ENCODE measurements at places on chromosomes 12 and 14.

- DNase-seq: no peak
Measured at GRCh38 chr14:95816539-95816938, 60.1 kb upstream of the TUNAR start.

DNA sequence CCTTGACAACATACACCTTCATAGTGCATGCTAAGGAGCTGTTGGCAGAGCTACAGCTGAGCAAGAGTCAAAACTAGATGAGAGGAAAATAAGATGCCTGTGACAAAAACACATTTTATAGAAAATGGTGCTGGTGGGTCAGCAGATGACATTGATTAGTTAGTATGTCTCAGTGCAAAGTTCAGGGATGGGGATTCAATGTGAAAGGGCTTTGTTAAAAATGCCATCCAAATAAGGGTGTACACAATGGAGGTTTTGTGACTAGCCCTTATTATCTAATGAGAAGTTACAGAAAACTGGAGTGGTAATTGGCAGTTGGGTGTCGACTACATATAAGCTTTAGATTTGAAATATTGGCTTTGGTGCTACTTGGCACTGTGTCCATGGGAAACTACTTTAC, 169.0 kb downstream of the MON2 start:
- no peak for DNase-seq

DNA sequence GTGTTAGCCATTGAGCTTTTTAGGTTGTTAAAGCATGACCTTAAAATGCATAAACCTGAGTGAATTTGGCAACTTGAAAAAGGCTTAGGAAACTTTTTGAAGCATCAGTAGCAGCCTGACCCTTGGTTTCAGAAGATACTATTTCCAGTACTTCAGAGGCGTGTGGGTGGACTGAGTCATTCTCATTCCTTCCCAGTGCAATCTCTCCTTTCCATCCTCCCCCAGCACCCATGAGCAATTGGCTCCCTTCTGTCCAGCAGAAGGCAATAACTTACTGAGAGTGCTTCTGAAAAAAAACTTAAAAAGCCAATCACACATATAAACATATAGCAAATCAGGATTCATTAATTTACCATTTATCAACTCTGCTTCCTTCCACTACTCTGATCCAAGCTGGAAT, 299.3 kb upstream of the STXBP6 start:
- DNase-seq: no peak

DNA sequence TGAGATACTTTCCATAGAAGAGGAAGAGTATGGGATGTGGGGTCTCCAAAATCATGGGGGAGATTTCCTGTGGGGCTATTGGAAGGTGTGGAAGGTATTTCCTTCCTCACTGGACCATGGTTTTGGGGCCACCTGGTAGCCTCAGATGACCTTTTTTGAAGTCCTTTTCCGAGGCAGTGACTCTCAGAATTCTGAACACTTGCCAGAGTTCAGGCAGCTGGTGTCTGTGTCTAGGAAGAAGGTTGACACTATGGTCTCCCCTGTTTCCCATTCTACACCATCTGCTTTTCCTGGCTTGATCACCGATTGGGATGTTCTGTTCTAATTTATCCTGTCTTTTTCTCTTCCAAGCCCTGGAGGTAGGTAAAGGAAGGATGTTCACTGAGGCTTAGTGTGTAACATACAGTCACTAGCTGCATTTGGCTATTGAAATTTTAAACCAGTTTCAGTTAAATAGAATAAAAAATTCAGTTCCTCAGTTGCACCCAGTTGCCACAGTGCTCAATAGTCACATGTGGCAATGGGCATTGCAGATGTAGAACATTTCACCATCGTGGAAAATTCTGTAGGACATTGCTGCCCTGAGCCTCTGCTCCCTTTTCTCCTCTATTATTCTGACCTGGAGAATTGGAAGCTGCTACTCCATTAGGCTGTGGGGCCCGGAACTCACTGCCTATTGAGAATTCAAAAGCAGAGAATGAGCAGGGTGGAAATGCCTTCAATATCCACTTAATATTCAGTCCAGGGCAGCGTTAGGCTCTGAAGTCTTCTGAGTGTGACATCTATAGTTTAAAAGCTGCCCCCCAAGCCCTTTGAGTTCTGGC, 11.0 kb upstream of the PLEKHG3 start:
- DNase-seq: no peak

- DNase-seq: no peak
Measured at GRCh38 chr12:1885082-1885596, 33.3 kb downstream of the CACNA2D4 start.

DNA sequence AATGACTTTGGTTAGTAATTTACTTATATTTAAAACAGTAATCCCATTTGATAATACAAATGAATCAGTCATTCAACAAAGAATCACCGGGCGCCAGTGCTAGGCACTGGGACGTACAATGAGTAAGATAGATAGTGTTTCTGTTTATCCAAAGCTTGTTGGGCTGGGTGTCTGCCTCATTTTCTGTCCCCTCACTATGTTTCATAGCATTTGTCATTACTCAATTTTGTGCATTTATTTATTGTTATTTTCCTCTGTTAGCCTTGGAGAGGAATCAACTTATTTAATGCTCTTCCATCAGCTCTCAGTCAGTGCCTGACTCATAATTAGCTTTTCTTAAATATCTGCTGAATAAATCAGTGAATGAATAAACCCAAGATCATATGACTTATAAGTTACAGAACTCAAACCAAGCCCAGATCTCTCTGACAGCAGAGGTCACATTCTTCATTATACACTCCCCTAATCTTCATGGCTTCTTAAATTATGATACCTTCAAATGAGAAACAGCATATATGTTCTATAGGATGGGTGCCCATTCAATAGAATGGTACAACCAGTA, 86.2 kb downstream of the TSPAN8 start:
- no peak for DNase-seq

GRCh38 chr12:47903927-47904712, 674 bp downstream of the VDR start:
- no peak for DNase-seq

- no peak for DNase-seq
Measured at GRCh38 chr14:67926821-67927220, 107.2 kb downstream of the RAD51B start.

GRCh38 chr14:94307410-94307992, 14.4 kb upstream of the SERPINA10 start:
- DNase-seq: no peak

- no peak for DNase-seq
Measured at GRCh38 chr14:68762953-68763764, 29.7 kb downstream of the ZFP36L1 start.

DNA sequence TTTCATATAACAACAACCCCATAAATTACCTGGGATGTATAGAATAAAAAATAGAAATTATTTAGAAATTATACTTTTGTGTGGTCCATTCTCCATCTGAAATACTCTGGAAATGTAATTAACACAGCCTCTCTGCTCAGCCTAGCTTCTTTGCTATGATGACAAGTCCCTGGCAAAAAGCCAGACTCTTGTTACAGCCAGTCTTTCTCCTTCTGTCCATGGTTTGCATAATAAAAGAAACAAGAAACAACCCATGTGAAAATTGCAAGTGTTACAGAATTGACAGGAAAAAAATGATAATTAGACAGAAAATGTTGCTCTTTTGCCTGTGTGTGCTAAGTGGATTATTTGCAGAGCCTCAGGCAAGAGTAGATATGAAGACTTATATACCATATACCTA, 61.3 kb downstream of the C12orf50 start:
- no peak for DNase-seq

- no peak for DNase-seq
Measured at GRCh38 chr12:128784030-128784760, 39.6 kb downstream of the SLC15A4 start.

DNA sequence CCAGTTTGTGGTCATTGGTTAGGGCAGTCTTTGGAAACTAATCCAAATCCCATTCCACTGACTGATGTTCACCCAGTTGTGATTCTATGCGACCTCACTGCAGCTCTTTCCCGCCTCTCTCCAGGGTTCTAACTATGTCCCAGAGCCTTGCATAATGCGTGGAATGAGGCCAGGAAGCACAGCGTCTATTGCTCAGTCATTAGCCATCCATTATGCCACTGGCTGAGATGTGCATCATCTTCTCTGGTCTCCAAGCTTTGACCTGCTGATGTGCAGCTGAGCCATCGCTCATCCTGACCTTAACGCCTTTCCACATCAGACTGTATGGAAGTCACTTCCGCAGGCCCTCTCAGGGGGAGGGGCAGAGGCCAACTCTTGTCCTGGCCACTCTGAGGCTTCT, 115.4 kb upstream of the VRK1 start:
- no peak for DNase-seq

DNA sequence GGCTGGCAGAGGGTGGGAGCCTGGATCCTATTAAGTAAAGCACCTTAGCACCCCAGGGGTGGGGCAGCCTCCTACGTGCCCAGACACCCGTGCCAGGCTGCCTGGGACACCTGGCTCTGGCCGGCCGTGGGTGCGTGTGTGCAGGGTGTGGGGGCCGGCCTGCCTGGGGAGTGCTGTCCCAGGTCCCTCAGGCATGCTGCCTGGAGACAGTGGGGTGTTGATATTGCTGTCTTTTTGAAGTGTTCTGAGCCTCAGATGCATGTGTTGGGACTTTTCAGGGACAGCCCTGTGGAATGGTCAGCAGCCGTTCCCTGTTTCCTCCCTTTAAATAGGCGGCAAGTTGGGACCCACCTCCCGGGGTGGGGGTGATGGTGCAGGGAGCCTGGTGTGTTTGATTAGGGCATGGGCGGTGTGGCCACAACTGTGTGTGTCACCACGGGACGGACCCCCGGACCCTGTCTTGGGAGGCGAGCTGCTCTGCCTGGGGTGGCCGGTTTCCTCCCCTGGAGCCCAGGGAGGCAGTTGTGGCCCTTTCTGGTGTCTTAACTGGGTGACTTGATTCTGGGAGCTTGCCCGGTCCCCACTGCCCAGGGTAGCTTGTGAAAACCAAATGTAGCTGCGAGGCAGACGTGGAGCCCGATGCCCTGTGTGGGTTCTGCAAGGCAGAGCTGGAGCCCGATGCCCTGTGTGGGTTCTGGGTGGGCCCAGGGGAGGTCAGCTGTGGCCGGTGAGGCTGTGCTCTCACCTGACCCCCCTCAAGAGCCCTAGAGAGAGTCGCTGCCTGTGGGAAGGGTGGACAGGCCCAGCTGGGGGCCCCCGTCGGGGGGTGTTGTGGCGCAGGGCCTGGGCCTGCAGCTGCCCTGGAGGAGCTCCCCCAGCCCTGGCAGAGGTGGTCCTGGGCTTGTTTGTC, 8.2 kb downstream of the ULK1 start:
- no peak for DNase-seq

GRCh38 chr14:96239711-96240141, 16.3 kb upstream of the BDKRB1 start:
- no peak for DNase-seq

- DNase-seq: no peak
Measured at GRCh38 chr12:132239796-132240668, 89.4 kb downstream of the GALNT9 start.

DNA sequence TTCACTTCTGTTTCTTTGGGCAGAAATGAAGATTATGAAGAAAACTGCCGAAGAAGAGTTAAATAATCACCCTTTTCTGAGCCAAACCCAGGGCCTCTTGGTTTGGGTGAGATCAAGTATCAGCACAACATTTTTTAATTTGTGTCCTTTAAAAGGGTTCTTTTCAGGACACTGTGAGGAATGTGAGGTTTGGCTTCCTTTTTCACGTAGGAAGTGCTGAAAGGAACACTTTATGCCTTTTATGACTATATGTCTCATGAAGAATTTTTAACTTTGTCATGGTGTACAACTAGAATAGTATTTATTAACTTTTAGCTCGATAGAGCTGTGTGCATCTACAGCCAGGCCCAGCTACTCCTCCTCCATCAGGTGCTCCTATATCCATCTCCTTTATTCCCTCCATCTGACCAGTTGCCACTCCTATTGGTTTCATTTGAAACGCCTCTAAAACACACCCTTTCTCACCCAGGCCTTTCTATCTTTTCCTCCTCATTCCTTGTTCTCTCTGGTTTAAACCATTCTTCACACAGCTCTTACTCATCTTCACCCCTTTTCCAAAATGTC, 103.6 kb upstream of the LRIG3 start:
- DNase-seq: no peak

DNA sequence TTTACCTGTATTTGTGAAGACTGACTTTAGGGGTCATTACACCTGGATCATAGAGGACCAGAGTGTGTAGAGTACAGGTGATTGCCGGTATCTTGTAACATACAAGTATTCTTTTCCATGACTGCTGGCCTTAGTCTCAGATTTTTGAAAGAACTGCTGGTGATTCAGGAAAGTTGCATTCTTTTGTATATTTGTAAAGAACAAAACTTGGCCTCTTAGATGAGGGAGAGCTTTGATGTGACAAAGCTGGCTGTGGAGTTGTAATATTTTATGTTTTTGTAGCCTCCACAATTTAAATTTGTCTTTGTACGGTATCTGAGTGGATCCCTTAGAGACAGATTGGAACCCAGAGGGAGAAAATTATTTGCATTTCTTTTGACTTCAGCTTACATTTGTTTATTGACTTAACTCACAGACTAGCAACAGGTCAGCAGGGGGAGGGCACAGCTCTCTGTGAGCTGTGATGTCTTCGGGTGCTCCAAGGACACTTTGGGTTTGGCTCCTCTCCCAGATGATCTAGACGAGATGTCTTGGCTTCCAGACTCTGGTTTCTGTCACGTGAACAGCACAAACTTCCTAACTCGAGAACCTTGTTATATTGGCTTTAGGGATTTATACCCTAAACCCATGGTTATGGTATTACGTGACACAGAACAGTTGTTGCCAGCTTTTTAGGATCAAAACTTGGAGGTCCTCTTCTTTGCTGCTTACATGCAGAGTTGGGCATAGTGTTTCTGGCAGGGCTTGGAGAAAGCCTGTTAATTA, 65.9 kb downstream of the DAAM1 start:
- no peak for DNase-seq

DNA sequence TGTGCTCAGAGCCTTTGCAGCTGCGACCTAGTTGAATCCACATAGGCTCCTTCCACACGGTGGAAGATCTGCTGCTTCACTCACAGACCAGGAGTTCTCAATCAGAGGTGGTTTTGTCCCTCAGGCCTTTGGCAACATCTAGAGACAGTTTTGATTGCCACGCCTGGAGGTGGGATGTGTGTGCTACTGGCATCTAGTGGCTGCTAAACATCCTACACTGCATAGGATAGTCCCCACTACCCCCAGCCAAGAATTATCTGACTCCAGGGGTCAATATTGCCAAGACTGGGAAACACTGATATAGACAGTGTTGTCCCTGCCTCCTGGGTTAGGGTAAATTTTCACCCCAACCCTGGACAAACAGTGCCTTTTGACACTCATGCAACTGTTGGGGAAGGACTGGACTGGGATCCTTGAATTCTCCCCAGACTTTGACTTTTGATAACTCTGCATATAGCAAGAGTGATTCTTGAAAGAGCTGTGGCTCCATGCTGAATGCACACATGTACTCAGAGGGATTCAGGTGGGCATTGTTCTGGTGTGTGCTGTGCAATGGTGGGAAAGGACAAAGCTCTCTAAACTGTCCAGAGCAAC, 39.8 kb downstream of the BAZ2A start:
- no peak for DNase-seq

DNA sequence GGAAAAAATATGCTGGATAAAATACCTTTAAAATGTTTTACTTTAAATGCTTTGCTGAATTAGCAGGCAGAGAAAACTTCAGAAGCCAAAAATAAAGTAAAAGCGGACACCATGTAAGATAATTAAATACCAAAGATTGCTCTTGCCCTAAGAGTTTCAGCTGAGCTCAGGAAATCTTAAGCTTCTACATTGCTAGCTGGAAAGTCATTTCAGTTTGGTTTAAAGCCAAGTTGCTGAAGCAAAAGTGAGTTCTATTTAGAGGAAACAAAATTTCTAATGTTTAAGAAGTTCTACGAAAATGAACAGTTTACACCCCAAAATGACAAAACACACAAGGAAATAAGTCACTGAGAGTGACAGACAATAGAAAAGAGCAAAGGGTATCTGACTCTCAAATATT, 310.0 kb downstream of the ADAMTS20 start:
- DNase-seq: no peak

Measured in NCI-H774 (cell line).